ENCODE measurements at places on chromosomes 16 and 17.

DNA sequence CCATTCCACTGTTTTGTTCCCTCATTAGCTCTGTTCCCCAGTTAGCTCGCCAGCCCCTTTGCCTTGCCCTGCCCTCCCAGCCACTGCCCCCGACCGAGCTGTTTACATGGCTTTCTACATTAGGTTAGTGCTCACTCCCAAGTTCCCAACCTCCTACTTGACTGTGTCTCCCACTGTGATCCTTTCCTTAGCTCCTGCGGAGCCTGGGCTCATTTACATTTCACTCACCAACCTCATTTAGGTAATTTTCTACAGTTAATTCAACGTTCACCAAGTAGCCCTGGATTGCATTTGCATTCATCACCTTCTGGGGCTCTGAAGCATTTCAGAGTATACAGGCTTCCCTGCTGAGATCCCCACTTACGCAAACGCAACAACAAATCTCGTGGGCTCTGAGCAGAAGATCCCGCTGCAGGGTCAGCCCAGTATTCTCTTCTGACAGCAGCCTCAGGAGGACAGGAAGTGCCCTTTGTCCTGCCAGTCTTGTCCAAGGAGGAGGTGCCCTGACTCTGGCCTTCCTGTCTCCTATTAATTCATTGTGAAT lies 325.8 kb upstream of the CCL2 start:
- DNase-seq, result no peak

DNA sequence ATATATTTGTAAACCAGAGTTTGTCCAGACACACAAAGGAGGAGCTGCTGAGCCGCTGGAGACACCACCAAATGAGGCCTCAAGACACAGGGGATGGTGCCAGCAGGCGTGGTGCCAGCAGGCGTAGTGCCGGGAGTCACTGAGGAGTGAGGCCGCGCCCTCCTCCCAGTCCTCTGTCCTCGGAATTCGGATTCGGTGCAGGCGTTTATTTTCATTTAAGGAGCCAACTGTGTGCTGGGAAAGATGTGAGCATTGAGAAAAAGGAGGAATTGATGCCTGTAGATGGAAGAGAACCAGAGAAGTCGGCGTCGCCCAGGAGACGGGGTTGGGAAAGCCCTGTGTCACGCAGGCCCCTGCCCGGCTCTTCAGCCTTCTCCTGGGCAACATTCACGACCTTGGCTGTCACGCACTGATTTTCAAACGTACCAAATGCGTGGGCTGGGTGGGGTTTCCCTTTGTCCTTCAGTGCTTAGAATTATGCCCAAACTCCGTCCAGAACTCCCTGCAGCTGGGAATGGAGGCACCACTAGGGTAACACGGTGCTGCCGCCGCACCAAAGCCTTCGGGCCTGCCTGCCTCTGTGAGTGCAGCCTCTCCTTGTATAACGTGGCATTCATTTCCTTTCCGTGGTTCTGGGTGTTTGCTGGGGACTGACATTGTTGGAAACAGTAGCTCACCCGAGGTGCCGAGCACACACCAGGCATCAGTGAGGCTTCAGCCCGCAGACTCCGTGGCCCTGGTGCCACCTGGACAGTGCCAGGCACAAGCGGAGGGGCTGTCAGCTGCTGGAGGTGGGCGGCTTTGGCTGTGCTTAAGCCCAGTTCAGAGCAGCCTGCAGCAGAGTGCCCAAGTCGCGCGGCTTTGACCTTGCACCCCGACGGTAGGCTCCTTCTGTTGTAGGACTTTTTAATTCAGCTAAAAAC lies 49.0 kb upstream of the CHMP6 start:
- DNase-seq, result no peak

GRCh38 chr16:695355-696089 lies 5.3 kb upstream of the WDR24 start:
- no peak for DNase-seq

- no peak for DNase-seq
Measured at GRCh38 chr16:66901626-66902025, 17.1 kb downstream of the CDH16 start.

- DNase-seq, result no peak
Measured at GRCh38 chr16:81817789-81818567, 38.9 kb downstream of the PLCG2 start.

DNA sequence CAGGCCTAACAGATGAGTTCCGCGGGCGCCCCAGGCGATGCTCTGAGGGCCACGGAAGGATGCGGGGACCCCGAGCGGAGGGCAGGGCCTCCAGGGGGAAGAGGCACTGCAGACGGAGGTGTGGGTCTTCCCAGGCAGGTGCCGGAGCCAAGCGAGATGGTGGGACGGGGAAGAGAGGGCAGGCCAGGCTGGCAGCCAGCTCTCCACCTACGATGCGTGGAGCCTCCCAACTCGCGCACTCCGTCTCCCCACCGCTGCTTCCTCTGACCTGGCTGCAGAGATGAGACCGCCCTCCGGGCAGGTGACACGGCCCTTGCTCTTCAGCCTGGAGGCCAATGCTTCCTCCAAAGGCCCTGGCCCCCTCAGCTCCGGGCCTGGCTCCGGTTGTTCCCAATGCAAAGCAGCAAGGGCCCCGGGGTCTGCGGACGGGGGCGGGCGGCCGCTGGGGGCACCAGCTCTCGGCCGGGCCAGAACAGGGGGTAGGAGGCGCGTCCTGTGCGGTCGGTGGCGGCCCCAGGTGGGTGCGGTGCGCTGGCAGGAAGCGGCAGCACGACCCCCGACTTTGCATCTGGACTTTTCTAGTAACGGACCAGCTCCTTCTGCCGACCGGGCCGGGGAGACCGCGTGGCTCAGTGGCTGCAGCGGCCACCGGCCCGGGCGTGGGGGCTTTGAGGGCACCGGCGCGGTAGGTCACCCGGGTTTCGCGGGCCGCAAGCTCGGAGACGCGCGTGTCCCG lies 1.5 kb upstream of the SOX8 start:
- DNase-seq, result no peak

DNA sequence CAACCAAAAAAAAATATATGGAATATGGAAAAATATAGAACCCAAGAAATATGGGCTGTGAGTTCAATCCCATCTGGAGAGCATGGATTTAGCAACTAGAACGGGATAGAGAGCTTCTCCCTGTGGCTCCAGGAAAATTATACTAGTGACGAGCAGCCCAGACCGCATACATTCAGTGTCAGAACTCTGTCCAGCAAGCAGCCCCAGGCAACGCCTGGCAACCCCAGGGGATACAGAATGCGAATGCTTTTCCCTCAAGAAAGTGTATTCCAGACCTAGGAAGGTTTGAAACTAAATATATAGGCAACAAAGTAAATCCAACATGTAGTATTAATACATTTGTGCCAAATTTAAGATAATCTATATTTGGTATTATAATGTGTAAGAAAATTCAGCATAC lies 13.5 kb upstream of the ASGR2 start:
- no peak for DNase-seq

GRCh38 chr17:3800362-3801271 lies at the start of gene ITGAE:
TSS of gene ITGAE (minus strand) at chr17:3801188. CDS start at chr17:3801144, 44 bp downstream.
- no peak for DNase-seq

DNA sequence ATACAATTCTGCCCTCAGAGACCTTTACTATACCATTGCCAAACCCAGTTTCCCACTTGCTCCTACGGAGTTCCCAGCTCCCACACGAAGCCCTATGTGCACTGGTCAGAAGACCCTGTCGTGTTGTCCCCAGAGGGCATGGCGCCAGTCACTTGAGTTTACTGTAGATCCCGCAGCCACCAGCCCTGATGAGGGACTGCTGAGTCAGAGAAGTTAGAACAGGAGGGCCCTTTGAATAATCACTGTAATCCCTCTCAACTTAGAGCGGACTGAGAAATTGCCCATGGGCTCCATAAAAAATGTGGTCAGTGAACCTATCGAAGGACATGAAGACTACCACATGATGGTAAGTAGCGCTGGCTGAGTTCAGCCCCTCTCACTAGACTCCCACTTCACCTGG lies 9.2 kb downstream of the UBFD1 start:
- DNase-seq, result no peak

- no peak for DNase-seq
Measured at GRCh38 chr16:22624038-22624799, 113.5 kb downstream of the NPIPB5 start.

DNA sequence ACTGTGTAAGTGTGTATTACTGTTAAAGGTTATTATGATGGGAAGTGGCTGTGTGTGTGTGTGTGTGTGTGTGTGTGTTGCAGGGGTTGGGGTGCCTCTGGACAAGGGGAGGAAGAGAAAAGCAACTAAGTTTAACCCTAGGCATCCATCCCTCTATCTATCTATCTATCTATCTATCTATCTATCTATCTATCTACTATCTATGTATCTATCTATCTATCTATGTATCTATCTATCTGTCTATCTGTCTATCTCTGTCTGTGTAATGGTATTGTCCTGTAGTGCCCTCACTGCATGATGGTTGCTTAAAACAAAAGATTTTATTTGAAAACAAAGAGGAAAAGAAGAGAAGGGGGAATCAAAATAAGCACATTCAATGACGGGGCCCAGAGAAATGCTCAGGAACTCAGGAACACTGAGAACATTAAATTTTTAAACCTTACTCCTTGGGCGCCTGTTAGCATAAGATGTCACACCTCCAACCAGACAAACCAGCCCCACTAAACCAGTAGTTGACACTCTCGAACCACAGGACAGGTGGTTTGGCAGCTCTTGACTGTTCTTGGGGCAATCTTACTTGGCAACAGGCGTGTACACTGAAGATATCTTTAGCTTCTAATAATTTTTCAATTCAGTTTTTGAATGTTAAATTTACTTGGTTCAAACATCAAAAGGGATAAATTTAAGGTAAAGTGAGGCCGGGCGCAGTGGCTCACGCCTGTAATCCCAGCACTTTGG lies 5.1 kb upstream of the RPL26 start:
- DNase-seq, result no peak

GRCh38 chr17:11853321-11854151 lies 143.7 kb downstream of the ZNF18 start:
- no peak for DNase-seq

GRCh38 chr16:72278301-72278700 lies 106.3 kb upstream of the PMFBP1 start:
- DNase-seq, result no peak

DNA sequence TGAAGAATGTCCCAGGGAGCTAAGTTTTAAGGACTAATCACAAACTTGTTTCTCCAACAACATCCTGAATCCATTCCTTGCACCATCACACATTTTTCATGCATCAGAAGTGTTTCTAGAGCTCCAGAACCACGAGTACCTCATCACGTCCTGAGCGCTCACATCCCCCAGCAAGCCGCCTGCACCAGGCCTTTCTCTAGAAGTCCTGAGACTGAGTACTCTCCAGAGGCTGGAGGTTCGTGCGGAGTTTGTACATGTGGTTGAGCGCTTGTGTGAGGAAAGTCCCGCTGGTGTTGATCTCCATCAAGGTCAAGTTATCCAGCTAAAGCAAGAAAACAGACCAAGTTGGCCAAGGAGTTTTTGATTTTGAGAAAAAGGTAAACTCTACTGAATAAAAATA lies 10.7 kb downstream of the GINS2 start:
- no peak for DNase-seq

GRCh38 chr17:59154721-59155438 lies at the start of gene SKA2:
TSS of gene SKA2 (minus strand) at chr17:59155186. CDS start at chr17:59155163, 23 bp downstream.
- DNase-seq, result peak; percentile 94

GRCh38 chr16:80012586-80012985 lies 412.0 kb upstream of the MAF start:
- no peak for DNase-seq

DNA sequence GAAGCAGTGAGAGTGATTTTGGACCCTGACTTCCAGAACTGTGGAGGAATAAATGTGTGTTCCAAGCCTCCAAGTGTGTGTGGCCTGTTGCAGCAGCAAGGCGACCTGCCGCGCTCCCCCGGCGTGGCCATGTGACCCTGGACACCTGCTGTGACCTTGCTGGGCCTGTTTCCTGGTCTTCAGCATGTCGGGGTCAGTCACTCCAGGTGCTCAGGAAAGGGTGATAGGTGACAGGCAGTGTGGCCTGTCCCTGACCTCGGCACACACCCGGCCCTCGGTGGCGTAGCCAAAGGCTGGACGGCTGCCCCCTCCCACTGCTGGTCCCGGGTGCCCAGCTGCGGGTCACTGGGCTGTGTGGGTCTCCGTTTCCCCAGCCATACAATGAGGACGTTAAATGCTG lies 31.8 kb upstream of the ZNF469 start:
- DNase-seq, result no peak

DNA sequence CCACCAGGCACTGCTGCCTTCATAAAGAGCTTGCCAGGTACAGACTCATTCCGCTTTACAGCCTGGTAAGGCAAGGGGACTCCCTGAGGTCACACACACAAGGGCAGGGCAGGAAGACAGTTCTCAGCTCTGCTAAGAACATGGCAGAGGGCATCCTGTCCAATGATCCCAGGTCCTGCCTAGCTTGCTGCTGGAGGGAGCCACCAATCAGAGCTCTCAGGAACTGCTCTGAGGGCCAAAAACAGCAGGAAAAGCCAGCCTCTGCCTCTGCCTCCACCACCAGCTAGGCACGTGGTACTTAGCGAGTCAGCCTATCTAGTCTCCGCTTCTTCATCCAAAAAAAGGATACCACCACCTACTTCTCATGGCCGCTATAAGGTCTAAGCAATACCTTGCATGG lies 66.1 kb downstream of the GTF3C1 start:
- DNase-seq, result no peak

GRCh38 chr16:25868706-25869370 lies 177.1 kb downstream of the HS3ST4 start:
- DNase-seq, result no peak

DNA sequence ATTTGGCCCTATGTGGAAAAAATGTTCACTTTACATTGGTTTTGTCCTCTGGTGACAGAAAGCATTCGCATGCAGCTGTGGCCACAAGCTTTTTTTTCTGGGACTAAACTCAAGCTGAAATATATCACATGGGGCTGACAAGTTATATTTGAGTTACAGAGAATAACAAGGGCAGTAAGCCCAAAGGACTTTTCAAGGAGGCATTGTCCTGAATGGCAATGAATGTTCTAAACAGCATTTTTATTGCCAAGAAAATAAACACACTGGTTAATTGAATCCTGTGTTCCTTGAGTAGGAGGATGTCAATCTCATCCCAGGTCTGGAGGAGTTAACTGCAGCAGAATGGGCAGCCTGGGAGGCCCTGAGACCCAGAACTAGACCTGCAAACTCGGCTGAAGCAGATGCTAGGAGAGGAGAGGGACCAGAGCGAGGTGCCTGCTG lies 114.5 kb downstream of the COPRS start:
- no peak for DNase-seq

GRCh38 chr17:19237389-19238166 lies 412 bp downstream of the EPN2 start:
- no peak for DNase-seq

DNA sequence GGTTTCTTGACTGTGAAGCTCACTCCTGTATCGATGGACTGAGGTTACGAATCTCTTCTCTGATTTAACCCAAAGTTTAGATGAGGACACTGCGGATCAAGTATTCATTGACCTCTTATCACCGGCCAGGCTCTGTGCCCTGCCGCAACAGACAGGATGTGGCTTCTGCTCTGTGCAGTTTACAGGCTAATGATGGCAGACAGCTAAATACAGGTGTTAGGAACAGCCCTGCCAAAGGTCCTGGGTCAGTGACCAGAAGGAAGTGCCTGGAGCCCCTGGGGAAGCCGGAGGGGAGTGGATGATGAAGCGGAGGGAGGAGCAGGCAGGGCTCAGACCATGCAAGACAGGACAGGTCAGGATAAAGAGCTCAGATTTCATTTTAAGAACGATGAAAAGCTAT lies 44.4 kb downstream of the HAPSTR1 start:
- DNase-seq, result no peak

- no peak for DNase-seq
Measured at GRCh38 chr17:7477392-7478275, 1.8 kb downstream of the ZBTB4 start.

All from stimulated activated CD4-positive, alpha-beta T cell treated with anti-CD3 and anti-CD28 coated beads, Interleukin-1b, Interleukin-23, amount 100 ng/mL, for 1 hour (primary cell).